ENCODE measurements at places on chromosomes 3 and 15.

GRCh38 chr15:77540312-77541060, 92.2 kb downstream of the LINGO1 start:
- no peak for DNase-seq

DNA sequence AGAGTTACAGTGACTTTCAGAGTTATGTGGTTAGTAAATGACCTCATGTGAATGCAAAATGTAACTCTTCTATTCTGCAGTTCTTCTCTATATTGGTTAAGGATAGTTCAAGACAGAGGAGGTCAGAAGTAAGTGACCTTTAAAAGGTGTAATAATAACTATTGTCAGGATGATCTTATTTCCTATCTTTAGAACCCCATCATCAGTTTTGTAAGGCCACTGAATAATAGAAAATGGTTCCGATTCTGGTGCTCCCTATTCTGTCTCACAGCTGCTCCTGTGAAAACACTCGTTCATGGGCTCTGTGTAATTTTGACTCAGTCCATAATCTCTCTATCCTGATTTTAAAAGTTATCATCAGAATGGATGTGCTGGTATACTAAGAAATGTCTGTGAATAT, 463.3 kb downstream of the LPP start:
- no peak for DNase-seq

- DNase-seq = no peak
Observed at GRCh38 chr3:58965865-58966264, 84.0 kb downstream of the CFAP20DC start.

GRCh38 chr15:85000189-85000864, 18.7 kb downstream of the PDE8A start:
- no peak for DNase-seq

GRCh38 chr3:63798949-63799348, 20.1 kb upstream of the C3orf49 start:
- DNase-seq = no peak

GRCh38 chr3:173586166-173586565, 188.6 kb downstream of the NLGN1 start:
- DNase-seq = no peak

- no peak for DNase-seq
Observed at GRCh38 chr3:53812434-53812833, 33.8 kb downstream of the CHDH start.

DNA sequence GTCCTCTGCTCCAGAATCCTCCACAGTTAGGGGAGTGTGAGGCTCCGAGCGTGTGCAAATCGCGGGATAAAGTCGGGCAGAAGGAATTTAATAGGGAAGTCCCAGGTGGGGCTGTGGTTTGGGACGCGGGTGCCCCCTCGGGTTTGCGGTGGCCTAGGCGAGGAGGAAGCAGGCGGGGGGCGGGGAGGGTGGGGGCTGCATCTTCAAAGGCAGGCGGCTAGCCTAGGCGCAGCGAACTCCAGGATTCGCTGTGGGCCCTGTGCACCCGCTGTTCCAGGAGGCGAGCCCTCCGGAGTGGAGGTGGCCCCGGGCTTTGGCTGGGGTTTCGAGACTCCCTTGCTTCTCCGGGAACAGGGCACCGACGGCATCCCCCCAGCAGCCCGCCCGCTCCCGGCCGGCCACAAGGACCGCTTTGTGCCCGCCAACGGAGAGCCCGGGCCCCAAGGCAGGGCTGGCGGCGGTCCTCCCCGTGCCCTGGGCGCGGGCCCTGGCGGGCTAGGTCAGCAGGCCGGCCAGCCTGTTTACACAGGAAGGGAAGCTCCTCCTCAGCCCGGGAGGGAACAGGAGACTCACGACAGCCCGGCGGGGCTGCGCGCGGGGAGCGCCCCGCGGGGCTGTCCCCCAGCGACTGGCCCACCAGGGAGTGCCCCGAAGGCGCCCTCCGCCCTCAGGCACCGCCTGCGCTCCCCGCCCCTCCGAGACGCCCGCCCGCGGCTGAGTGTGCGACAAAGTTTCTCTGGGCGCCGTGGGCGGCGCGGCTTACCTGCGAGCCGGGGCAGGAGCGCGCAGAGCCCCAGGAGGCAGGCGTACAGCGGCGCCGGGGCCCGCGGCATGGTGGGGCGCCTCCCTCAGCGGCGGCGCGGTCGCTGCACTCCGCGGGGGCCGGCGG, 753 bp downstream of the ITGB5 start:
- DNase-seq = peak; percentile 54

GRCh38 chr3:179069762-179070390, 1.7 kb downstream of the ZMAT3 start:
- DNase-seq = no peak

- no peak for DNase-seq
Observed at GRCh38 chr3:48437812-48438211, 2.1 kb downstream of the CCDC51 start.

- no peak for DNase-seq
Observed at GRCh38 chr15:72856549-72857040, 73.0 kb upstream of the ADPGK start.

GRCh38 chr15:33048255-33048654, 146.3 kb downstream of the FMN1 start:
- DNase-seq = no peak

DNA sequence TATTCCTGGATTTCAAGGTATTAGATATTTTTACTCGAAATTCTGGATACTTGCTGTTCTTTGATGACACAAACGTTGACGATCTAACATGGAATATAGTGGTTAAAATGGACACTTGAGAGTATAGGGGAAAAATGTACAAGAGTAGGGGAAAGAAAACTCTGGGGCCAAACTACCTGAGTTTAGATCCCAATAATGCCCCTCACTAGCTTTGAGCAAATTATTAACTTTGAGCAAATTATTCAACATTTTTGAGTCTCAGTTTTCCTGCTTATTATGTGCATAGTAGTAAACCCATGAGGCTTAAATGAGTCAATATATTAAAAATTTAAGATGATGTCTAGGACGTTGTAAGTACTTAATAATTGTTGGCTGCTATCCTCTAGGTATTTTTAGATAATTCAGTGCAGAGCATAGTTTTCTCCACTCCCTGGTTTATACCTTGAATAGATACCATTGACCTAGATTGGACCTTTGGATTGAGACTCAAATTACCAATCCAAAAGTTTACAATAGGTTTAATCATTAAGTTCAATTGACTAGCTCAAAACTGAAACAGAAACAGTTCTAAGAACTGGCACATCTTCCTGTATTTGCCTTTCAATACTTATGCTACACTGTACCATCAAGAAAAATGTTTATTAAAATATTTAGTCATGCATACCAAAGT, 4.5 kb downstream of the ADGRG7 start:
- no peak for DNase-seq

DNA sequence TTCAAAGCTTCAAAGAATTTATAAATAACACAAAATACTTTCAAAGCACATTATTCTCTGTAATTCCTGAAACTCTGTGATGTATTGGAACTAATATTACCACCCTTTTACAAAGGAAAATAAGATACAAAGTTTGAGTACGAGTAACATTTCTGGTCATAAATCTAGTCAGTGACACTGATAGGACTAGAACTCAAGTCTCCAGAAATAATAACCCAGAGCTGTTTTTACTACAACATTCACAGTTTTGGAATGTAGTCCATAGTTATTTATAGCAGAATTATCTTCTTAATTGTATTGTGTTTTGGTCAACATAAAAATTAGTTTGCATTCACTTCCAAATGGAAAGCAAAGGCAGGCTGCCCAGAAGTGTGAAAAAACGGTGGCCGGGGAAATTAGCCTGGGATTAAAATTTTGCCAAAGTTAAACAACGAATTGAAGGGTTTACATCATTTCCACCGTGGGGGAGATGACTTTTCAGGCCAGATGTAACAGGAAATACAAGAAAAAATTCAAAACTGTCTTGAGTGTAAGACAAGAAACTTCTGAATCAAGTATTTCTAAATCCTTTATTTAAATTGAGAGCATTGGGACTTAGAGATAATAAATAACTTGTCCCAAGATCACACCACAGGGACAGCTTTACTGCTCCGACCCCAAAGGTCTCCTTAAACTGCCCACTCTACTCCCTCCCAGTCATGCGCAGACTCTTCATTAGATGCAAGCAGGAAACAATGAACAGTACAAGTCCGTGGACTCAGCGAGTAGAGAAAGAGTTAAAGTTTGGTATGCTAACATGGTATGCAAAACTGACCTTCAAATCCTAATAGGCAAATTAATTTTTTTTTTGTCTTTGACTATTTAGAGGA, 74.3 kb upstream of the VGLL4 start:
- no peak for DNase-seq

- DNase-seq = no peak
Observed at GRCh38 chr3:195139876-195140240, 131.1 kb downstream of the XXYLT1 start.

- no peak for DNase-seq
Observed at GRCh38 chr3:167437428-167438139, 36.3 kb downstream of the SERPINI2 start.

- no peak for DNase-seq
Observed at GRCh38 chr15:89194608-89195007, 26.8 kb downstream of the RLBP1 start.

- no peak for DNase-seq
Observed at GRCh38 chr15:65396965-65397317, 19.1 kb upstream of the IGDCC3 start.

GRCh38 chr15:67784090-67784781, 41.1 kb upstream of the SKOR1 start:
- DNase-seq = no peak

DNA sequence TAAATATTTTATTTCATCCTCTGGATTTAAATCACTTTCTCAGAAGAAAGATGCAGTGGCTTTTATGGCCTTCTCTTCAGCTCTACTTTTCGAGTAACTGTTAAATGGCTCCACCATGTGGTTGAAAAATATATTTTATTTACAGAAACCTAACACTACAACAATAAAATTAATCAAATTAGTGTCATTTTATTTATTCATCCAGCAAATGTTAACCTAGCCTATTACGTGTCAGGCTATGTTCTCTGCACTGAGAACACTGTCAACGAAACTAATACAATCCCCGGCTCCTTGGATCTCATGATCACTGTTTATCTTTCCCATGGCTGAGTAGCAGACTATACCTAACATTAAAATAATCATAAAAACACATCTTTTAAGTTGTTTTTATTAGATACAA, 148.0 kb upstream of the OSTN start:
- no peak for DNase-seq

DNA sequence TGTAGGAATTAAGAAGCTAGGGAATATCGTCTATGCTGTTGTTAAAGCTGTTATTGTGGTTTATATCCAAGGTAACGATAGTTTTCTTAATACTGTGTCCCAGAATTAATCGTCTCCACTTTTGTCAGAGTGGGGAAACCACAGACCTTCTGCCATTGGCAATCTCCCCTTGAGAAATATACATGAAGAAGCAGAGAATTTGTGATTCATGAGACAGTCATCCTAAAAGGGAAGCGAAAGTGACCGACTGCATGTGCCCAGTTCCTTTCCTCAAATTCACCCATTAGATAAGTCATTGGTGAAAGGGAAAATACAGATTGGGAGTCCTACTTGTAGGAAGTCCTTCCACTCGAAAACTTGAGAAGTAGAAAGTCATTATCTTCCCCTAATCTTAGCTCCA, 26.6 kb downstream of the DIPK2A start:
- no peak for DNase-seq

GRCh38 chr3:42749753-42750231, 23.3 kb downstream of the CCDC13 start:
- DNase-seq = no peak

All from stimulated activated CD4-positive, alpha-beta T cell treated with anti-CD3 and anti-CD28 coated beads, Interleukin-4, amount 100 ng/mL, for 4 hours (primary cell).